ENCODE measurements at places on chromosomes 1 and 21. TPM values are rescaled to one million over a fixed set of nuclear protein-coding genes. Genes with fewer than 3 reads are reported as not detected.

- no peak for DNase-seq
Measured at GRCh38 chr1:4516596-4516995, 137.8 kb upstream of the AJAP1 start.

RHBDL2 gene
- not detected for total RNA-seq

DNA sequence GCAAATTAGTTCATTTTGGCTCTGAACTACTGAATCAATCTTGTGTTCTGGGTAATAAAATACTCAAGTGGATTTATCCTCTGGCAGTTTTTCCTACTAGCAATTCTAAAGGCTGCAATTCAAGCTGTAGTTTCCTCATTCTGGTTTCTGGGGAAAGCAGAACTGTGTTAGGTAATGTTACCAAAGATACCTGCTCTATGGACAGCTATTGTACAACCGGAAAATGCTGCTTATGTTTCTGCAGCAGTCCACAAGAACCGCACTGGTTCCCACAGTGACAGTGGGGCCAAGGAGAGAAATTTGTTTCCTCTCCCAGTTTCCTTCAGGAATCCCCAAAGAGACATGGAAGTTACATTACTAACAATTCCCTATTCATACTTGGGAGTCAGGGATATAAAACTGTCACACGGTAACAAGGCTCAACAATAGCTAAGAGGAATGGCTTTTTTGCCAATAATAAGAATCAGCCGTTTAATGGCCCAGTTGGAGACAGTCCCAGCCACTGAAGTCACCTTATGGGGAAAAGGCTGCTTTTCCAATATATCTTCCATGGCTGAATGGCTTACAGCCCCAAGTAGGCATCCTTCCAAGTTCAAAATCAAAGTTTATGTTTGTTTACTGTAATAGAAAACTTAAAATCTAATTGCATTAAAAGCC, 52.6 kb downstream of the PCNX2 start:
- no peak for DNase-seq

DNA sequence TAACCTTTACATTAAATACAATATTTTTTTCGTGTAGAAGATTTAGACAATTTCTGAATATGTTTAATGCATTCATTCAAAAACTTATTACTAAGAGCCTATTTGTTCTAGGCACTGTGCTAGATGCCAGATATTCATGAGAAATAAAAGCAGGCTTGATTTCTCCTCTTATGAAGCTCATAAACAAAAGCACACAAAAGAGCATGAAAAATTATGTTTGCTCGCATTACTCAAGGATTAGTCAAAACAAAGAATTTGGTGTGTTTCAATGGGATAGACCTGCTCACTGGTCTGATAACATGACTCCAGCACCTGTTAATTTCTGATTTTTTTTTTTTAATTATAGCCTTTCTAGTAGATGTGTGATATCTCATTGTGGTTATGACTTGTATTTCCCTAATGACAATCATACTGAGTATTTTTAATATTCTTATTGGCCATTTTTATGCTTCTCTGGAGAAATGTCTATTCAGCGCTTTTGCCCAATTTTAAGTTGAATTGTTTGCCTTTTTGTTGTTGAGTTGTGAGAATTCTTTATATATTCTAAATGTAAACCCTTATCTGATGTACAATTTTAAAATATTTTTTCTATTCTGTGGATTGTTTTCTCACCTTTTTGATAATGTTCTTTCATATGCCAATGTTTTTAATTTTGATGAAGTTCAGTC, 382.3 kb upstream of the ADGRL4 start:
- DNase-seq, result no peak

DNA sequence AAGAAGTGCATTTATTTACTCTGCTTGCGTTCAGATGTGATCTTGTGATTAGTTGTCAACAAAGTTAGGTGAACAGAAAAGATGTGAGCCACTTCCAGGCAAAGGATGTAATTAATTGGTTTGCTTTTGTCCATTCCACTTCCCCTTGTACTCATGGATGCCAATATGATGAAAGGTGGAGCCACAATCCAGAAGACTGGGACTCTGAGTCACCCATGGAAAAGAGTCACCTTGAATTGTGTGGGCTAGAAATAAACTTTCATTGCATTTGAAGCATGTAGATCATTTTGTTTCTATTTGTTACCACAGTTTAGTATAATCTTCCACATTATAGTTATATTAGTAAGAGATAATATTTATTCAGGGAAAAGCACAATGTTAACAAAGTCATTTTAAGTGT, 684.2 kb downstream of the LTN1 start:
- peak; percentile 1 for DNase-seq

NCDN gene
- total RNA-seq, result 11.9 TPM

FCGR1A gene
- not detected for total RNA-seq

DNA sequence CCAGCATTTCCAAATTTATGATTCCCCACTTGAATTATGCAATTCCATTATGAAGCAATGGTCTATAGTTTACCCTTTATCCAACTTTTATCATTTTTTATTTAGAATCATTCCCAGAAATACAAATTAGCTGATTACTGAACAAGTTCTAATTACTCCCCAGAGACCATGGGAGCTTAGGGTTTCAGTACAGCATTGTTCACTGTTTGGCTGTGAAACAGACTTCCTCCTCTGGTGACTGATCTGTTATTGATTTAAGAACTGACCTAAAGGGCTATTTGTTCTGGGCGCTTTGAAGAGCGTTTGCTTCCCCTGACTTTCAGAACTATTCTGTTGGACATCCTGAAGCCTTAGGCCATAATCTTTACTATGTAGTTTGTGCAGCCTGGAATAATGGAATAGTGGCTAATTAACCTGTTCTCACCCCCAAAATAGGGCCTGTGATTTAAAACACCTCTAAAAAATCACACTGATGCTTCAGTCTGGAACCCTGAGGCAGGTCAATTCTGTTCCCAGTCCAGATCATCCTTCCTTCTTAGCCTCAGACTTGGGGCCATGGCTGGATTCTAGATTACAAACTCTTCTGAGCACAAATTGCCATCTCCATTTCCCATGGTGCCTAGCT, 58.7 kb downstream of the ALG14 start:
- no peak for DNase-seq

DNA sequence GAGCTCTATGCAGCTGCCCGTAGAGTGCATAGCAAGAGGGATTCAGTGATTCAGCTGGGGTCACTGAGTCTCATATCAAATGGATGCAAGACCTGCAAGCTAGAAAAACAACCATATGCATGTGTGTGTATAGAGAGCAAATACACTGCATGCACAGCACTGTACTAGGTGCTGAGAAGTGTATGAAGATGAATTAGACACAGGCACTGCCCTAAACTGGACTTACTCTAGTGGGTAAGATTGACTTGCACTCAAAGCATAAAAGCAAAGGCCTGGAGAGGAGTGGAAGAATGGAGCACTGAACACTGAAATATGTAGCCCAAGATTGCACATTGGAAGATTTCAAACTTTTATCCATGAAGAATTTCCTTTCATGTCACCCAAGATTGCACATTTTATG, 5.5 kb upstream of the GBP1 start:
- no peak for DNase-seq

DNA sequence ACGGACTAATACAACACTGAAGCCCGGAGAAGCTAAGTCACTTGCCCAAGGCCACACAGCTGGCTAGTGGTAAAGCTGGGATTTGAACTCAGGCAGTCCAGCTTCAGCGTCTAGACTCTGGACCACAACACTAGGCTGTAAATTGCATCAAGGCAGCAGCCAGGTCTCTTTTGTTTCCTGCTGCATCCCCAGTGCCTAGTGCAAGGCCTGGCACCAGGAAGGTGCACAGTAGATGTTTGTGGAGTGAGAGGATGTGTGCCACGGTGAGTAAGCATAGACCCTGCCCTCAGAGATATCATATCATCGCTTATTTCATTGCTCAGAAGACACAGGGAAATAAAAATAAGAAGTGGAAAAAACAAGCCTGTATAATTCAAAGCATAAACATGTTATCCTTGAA, 40.9 kb downstream of the IGSF21 start:
- no peak for DNase-seq

FCGR3A gene
- not detected for total RNA-seq

GRCh38 chr1:82264802-82265201, 464.1 kb downstream of the ADGRL2 start:
- no peak for DNase-seq

DNA sequence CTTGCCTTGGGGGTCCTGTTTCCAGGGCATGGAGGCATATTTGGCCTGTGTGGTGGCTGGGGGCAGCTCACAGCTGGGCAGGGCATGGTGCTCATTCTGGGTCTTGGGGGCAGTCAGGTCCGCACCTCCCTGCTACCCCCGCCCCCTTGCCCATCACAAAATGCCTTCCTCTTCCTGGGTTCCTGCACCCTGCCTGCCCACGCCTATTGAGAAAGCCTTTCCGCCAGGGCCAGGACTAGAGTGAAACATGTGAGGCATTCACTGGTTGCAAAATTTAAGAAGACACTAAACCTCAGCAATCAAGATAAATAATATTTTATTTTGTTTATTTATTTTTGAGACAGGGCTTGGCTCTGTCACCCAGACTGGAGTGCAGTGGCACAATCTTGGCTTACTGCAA, 19.7 kb downstream of the PTAFR start:
- DNase-seq, result no peak

- no peak for DNase-seq
Measured at GRCh38 chr1:3746389-3746829, 5.8 kb upstream of the CCDC27 start.

DNA sequence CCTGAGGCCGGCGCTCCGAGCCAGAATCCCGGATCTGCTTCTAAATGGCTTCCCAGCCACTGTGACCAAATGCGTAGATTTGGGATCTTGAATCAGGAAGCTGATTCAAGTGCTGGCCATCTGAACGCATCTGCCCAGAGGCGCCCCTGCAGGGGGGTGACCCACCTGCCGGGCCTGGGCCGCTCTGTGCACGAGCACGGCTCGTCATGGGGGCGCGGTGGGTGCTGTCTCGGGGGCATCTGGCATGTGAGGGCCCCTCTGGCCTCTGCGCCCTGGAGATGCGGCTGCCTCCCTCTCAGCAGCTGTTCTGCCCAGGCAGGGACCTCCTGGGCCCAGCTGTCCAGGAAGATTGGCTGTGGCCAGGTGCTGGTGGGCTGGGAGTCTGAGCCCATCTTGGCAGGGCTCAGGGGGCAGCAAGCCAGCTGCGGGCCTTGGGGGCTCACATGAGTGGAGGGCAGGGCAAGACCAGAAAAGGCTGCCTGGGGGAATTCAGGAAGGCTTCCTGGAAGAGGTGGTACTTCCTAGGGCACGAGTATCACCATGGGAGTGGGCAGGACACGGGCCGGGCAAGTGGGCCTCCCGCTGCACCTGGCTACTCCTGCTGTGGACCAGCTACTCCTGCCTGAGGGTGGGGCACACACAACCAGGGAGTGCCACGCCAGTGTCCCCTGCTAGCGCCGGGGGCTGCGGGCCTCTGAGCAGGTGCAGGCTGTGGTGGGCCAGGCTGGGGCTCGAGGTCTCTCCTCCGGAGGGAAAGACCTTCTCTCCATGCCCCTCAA, 25.1 kb downstream of the PLCH2 start:
- no peak for DNase-seq

DNA sequence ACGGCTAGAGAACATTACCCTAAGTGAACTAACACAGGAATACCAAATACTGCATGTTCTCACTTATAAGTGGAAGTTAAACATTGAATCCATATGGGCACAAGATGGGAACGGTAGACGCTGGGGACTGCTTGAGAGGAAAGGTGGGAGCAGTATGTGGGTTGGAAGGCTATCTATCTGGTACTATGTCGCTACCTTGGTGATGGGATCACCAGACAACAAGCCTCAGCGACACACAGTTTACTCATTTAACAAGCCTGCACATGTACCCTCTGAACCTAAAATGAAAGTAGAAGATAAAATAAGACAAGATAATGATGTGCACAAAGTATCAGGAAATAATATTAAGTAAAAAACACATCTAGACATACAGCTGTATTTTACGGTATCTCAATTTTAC, 819 bp downstream of the PYHIN1 start:
- DNase-seq, result no peak

LIPI gene
- total RNA-seq, result not detected

GRCh38 chr21:35943752-35944151, 116.6 kb downstream of the SETD4 start:
- no peak for DNase-seq

PODN gene
- not detected for total RNA-seq

DNA sequence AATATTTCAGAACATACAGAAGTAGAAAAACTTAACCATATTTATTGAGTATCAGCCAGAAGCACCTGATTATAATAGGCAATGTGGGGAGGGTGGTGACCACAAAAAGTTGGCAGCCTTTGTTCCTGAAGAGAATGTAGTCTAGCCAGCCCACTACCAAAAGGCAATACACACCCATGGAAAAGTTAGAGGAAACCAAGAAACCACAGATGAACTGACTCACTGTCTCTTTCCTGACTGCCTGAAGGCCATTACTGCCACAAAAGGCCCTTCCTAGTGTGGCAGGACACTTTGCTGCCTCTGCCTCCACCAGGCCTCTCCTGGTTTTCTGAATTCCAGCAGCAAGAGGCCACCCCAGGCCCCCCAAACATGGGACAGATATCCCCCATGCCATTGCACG, 14.6 kb upstream of the PROX1 start:
- peak; percentile 90 for DNase-seq

GRCh38 chr1:203547771-203548421, 53.9 kb downstream of the OPTC start:
- DNase-seq, result no peak

LRRC39 gene
- 1.1 TPM for total RNA-seq

NRAS gene
- 123 TPM for total RNA-seq

KIAA1614 gene
- 1.7 TPM for total RNA-seq

- no peak for DNase-seq
Measured at GRCh38 chr1:97738270-97738669, 182.6 kb downstream of the DPYD start.

GRCh38 chr1:86289746-86290145, 106.4 kb downstream of the ODF2L start:
- DNase-seq, result no peak

HIPK1 gene
- total RNA-seq, result 18.2 TPM

- no peak for DNase-seq
Measured at GRCh38 chr1:27686223-27686990, 14.4 kb upstream of the IFI6 start.

DNA sequence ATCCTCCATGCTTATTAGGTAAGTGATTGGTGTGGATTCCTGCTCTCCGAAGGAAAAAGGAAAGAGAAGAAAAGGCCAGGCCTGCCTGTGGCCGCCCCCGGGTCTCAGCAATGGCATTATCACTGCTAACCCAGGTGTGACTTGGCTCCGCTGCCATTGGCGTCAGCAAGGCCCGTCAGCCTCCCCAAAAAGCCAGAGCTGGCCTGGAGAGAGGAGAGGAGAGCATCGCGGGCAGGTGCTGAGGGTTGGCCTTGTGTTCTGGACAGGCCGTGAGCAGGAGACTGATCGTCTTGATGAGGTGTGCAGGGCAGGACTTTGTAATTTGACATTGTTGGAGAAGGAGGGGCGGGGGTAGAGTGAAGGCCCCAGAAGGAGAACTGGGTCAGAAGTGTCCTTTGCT, 186.4 kb downstream of the CAMTA1 start:
- DNase-seq, result no peak

GRCh38 chr1:215899901-215900300, 332.8 kb downstream of the KCTD3 start:
- no peak for DNase-seq

GRCh38 chr1:228459091-228459993, 27.8 kb upstream of the RNF187 start:
- peak; percentile 77 for DNase-seq

LMX1A gene
- not detected for total RNA-seq
